ENCODE measurements at places on chromosomes 16 and 17.

DNA sequence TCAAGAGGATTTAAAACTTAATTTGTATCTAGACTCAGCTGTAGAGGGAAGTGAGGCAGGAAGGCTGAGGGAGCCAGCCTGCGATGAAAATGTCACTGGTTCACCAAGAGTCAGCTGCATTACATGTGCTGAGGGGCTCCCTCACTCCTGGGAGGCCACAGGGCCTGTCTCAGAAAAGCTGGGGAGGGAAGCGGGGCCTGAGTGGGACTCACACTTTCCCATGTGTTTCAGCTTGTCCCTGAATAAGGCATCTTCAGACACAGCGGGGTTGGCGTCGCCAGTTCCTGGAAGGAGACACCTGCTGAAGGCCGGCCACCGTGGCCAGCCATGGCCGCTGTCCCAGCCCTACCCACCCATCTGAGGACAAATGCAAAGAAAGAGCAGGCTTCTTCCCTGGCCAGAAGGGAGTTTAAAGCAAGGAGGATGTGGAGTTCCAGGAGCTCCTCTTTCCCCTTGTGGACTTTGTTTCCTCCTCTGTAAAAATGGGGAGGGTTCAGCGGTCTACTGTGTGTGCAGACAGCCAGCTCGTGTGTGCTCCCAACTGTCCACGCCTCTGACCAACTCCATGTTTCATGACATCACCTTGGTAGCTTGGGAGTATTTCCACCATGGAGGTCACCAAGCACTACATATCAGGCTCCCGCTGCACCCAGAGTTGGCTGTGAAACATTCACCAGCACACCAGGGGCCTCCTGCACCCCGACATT lies 19.2 kb upstream of the MRPS23 start:
- no peak for DNase-seq

- no peak for DNase-seq
Measured at GRCh38 chr16:28859326-28859725, 4.3 kb upstream of the SH2B1 start.

- no peak for DNase-seq
Measured at GRCh38 chr16:49473131-49473530, 99.5 kb downstream of the C16orf78 start.

DNA sequence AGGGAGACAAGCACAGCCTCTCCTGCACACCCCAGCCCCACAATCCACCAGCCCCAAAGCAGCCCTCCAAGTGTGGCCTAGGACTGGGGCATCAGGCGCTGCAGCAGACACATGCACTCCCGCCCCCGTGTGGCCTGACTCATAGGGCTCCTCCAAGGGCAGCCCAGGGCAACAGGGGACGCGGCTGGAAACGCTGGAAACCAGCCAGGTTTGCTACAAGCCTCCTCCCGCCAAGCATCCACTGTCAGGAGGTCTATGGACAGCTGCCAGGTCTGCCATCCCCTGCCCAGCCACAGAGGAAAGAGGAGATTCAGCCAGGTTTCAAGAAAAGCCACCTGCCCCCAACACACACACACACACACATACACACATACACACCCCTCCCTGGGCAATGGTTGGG lies 25.8 kb downstream of the SRCIN1 start:
- peak; percentile 61 for DNase-seq

DNA sequence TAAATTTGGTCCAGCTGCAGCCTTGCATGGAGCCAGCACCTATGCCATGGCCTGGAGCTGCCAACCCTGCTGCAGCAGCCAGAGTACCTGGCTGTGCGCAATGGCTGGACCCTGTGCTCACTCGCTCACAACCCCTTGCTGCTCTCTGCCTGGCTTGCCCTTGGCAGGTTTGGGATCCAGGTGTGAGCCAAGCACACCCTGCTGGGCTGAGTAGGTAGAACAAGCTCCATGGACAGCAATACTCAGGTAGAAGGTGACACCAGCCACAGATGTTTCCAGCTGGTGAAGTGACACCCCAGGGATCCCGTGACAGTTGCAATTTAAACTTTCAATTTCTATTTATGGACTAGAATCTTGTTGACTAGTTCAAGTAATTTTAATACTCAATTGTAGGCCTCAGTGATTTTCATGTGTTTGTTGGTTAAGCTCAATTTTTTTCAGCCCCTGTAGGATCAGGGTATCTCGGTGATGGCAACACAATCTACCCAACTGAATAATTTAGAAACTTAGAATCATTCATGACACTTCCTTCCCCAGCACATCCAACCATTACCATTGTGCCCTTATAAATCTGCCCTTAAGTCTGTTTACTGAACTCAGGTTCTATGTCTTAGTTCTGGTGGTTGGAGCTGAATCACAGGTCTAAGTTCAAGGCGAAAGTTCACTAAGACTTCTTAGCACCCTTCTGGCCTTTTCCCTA lies 480.0 kb downstream of the PMP22 start:
- DNase-seq = no peak

DNA sequence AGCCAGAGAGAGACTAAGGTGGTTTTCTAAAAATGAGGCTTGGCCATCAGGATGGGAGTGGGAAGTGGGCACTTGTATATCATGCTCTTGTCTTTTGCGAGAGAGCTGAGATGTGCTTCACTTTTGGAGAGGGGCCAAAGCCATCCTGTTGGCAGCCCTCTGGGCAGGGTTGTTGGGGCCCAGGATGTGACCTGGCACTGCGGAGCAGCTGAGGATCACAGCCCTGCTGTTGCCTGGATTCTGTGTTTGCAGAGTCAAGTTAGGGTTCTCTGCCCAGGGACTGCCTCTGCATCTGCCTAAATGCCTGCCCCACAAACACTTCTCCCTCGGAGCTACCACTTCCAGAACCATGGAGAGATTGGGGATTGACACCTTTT lies 71.2 kb downstream of the PLD6 start:
- DNase-seq = no peak
